ENCODE measurements at places on chromosomes 7 and 10.

DNA sequence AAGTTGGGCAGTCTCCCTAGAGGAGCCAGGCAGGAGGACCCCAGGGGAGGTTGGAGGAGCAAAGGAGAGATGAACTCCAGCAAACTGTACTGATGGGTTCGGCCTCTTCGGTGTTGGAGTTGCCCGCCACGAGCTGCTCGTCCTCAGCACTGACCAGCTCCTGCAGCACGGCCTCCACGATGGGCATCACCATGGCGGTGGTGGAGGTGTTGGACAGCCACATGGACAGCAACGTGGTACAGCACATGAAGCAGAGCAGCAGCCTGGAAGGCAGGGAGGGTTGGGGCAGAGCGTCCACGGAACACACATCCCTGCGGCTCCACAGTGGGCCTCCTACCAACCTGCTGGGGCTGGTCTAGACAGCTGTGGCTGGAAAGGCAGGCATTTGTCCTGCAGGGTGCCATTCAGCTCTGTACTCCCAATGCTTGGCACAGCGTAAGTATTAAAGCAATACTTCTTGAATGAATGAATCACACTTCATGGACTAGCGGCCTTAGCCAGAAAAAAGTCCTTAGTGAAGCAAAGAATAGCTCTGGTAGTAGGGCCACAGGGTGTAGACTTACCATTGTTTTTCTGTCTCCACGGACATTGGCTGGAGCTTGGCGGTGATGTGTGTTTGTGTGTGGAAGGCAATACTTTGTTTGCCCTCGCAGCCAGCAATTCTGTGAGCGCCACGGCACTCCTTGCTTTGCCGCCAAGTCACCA lies 21.8 kb downstream of the SLC13A4 start:
- no peak for DNase-seq

- no peak for DNase-seq
Observed at GRCh38 chr10:126104767-126105166, 208.4 kb downstream of the FANK1 start.

DNA sequence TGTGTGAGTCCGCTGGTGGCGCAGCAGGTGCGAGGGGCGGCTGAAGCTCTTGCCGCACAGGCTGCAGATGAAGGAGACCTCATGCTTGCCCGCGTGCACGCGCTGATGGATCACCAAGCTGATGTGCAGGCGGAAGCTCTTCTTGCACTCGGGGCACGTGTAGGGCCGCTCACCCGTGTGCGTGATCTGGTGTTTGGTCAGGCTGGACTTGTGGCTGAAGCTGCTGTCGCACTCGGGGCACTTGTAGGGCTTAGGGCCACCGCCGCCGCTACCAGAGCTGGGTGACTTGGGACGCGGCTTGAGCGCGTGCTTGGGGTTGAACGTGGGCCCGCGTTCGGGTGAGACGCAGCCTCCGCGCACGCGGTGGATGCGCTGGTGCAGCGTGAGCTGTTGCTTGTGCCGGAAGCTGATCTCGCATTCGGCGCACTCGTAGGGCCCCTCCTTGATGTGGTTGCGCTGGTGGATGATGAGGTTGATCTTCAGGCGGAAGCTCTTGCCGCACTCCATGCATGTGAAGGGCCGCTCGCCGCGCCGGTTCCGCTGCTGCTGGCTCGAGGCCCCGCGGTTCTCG lies 28.7 kb downstream of the ZNF777 start:
- DNase-seq = no peak

GRCh38 chr7:53094827-53095226 lies 59.4 kb downstream of the POM121L12 start:
- no peak for DNase-seq

GRCh38 chr10:107215681-107216080 lies 51.2 kb upstream of the SORCS1 start:
- no peak for DNase-seq

DNA sequence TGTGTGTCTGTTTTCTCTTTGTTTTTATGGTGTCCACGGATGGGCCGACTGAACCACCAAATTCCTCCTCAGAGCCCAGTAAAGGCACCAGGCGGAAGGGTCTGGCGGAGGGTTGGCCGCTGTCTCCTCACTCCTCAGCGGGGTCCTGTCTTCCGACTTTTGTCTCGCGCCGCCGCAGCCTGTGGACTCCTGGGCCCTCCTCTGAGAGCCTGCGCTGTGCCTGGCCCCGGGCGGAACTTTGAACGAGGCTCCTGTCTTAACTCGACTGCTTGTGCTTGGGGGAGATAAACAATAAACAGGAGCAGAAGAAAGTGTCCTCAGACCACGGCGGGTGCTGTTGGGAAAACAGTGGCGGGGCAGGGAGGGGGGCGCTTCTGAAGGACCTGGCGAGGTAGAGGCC lies 2.2 kb upstream of the FAM20C start:
- DNase-seq = no peak

DNA sequence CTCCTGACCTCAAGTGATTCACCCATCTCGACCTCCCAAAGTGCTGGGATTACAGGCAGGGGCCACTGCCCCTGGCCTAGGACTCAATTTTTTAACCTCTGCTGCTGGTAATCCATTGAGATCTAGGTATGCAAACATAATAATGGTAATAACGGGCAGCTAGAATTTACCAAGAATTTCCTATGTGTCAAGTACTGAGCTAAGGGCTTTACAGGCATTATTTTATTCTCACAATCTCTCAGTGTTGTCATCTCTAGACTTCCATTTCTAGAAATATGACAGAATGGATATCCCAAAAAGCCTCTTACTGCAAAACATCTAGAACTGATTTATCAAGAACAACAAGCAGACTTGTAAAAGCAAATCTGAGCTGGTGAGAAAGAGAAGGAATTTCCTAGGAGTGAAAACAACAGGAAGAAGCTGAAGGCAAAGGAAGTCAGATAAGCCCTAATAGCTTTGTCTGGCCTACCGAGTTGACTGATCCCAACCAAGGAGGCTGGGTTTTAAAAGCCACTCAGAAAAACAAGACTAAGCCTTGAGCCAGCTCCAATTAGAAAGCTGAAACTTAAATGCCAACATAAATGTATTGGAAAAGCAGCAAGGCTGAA lies 70.6 kb downstream of the CCDC71L start:
- DNase-seq = no peak

- DNase-seq = no peak
Observed at GRCh38 chr10:87705339-87705738, 45.7 kb downstream of the PAPSS2 start.

DNA sequence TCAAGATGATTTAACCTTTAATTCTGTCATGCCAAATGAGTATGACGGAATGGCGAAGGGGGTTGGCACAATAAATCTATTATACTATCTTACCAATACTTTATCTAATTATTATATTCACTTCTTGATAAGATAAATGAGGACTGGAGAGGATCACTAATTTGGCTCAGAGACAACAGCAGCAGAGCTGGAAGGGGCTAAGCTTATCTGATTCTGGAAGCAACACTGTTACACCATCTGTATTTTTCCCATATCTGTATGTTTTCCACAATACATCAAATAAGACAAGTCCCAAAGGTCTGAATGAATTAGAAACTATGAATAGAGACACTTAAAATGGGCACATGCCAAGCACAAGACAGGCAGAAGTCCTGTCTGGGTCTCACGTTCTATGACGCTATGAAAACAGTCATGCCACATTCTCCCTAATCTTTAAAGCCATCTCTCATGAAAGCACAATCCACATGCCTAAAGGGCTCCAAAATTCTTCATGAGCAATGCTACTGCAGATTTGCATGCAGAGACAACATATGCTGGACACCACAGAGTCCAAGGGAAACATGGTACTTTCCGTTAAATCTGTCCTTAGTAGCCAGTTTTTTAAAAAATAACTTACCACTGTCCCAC lies 88.3 kb downstream of the SLC25A13 start:
- DNase-seq = no peak

DNA sequence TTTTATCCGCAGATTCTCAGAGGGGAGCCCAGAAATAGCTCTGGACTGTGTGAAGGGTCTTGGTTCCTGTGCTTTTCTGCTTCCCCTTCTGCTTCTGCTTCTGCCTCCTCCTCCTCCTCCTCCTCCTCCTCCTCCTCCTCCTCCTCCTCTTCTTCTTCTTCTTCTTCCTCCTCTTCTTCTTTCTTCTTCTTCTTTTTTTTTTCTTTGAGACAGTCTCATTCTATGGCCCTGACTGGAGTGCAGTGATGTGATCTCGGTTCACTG lies 11.6 kb downstream of the PDZD7 start:
- no peak for DNase-seq

DNA sequence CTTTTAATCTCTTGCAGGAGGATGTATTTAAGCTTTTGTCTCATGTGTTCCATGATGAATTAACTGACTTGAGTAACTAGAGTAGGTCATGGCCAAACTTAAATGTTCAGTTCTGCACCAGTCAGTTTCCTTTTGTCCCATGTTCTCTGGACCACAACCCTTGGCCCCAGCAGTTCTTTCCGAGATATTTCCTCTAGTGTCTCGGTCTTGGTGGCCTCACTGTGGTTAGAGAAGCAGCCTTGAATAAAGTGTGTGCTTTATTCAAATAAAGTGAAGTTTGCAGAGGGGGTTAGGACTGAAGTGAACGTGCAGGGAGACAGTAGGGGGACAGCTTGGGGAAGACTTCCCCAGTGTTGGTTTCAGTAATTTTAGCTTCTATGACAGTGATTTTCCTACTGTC lies 9.3 kb downstream of the ZNF212 start:
- no peak for DNase-seq

- no peak for DNase-seq
Observed at GRCh38 chr7:112400141-112400540, 50.1 kb upstream of the IFRD1 start.

DNA sequence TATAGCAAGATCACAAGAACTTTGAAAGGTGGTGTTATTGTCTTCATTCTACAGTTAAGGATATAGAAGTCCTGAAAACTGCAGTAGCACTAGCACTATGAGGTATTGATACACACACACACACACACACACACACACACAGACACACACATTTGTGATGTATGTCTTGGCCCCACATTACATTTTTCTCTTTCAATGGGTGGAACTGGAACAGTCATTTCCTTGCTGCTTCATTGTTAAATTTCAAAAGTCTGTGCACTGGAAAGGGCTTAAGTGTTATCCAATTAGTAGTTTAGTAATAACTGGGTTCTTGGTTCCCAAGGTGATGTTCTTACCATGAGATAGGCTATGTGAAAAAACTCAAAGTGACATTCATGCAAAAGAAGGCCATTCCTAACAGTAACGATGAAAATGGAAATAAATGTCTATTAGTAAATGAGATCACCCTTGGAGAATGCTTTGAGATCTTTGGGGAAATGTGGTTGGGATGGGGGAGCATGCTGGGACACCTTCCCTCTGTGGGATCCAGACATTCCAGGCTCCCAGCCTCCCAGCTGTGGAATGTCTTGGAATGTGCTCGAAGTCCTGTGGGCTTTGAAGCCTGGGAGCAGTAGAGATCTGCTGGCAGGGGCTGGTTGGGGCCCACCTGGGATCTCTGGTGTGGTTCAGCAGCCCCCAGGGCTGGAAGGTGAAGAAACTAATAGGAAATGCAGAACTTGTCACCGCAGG lies 37.4 kb upstream of the CALD1 start:
- no peak for DNase-seq

DNA sequence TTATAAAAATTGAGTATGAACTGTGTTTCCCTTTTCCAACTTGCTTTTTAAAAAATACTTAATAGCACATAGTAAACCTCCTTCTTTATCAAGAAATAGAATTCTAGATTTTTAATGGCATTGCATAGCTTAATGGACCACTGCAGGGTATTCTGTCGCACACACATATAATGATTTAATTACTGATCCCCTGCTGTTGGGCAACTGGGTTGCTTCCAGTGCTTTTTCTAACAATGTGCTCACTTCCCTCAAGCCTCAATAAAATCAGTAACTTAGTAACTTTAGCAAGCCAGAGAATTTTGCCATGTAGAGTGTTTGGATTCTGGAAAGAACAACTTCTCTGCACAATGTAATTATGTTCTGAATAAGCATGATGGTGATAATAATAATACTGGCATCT lies 49.1 kb upstream of the PDLIM1 start:
- DNase-seq = no peak

DNA sequence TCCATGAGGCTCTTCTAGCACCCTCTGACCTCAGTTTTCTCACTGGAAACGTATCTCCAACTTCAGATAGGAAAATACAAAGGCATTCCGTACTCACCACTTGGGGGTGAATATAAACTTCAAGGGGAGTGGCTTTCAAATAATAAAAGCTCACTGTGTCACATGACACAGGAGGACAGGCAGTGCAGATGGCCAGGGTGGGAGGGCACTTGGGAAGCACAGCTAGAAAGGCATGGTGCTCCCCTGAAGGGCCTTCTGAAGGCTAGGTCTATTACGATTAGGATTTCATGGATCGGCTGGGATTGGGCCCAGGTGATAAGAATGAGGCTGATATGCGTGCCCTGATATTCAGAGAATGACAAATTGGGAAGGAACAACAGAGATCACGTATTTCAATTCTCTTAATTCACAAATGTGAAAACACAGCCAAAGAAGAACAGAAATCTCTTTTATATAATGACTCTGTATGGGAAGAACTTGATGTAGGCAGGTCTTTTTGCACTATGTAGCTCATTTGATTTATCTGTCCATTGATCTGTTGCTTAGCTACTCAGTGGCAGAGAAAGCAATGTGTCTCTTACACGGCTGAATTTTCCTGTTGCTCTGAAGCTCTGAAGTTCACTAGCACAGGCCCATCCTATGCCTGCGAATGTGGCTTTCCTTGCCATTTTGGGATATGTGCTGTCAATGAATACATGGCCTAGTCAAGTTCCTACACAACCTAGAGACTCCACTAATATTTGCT lies 83.0 kb downstream of the BEND7 start:
- no peak for DNase-seq

- no peak for DNase-seq
Observed at GRCh38 chr10:93947055-93947454, 46.7 kb upstream of the PLCE1 start.

DNA sequence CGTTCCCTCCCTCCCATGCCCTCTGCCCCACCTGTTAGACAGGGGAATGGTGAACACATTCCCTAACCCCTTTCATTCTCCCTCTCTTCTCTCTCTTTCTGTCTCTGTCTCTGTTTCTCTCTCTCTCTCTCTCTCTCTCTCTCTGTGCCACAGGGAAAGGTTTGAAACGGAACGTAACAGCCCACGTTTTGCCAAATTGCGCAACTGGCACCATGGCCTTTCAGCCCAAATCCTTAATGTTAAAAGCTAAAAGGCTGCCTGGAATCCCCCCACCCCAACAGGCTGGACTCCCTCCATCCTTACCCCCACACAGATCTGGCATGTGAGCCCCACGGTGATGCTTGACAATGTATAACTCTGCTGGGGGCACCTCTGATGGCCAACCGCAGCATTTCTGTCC lies 30.8 kb downstream of the LDB3 start:
- DNase-seq = no peak

DNA sequence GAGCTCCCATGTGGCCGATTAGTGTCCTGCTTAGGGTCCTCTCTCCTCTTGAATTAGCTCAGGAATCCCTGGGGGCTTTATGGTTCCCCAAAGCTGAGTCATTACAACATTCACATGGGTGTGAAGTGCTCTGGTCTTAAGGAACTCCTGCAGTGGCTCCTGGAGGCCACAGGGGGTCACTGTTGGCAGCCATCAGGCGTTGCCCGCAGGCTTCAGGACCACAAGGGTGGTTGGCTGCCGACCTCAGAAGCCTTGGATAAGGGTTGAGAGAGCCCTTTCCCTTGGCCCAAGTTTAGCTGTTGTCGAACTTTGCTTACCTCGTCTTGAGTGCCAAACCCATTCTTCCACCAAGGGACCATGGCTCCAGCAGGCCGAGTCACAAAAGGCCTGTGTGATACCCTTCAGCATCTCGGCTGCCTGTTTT lies 61.7 kb downstream of the SH2D4B start:
- no peak for DNase-seq

Data from DMS79 treated with DMSO at 0.1 percent for 48 hours (cell line).